ENCODE measurements at places on chromosomes 2 and 18.

GRCh38 chr2:43228756-43229659 is 2.6 kb upstream of the ZFP36L2 start:
- DNase-seq, result no peak

DNA sequence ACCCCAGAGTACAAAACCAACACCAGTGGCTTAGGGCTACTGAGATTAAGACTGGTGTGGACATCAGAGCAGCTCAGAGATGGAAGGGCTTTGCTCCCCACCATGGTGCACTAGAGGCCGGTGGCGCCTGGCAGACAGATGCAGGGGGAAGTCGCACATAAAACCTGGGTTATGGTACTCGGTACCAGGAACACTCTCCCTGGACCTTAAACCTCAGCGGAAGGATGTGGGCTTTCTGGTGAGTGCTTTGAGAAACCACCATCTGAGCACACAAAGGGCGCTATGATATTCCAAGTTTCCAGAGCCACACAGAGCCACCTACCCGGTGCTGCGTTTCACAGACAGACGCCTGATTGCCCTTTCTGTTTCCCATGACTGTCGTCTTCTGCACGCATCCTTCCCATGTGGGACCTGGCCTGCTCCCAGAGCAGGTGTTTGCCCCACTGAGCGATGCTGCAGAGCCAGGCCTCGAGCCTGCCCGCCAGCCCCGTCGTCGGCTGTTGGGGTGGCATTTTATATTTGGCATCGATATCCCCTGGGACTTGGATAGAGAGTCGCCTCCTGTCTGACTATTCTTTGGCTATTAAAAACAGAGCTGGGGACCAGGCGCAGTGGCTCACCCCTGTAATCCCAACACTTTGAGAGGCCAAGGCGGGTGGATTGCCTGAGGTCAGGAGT is 89.5 kb upstream of the ODC1 start:
- no peak for DNase-seq

- peak; percentile 70 for DNase-seq
These were observed 19.5 kb downstream of the TRAF3IP1 start for GRCh38 chr2:238339814-238340213.

DNA sequence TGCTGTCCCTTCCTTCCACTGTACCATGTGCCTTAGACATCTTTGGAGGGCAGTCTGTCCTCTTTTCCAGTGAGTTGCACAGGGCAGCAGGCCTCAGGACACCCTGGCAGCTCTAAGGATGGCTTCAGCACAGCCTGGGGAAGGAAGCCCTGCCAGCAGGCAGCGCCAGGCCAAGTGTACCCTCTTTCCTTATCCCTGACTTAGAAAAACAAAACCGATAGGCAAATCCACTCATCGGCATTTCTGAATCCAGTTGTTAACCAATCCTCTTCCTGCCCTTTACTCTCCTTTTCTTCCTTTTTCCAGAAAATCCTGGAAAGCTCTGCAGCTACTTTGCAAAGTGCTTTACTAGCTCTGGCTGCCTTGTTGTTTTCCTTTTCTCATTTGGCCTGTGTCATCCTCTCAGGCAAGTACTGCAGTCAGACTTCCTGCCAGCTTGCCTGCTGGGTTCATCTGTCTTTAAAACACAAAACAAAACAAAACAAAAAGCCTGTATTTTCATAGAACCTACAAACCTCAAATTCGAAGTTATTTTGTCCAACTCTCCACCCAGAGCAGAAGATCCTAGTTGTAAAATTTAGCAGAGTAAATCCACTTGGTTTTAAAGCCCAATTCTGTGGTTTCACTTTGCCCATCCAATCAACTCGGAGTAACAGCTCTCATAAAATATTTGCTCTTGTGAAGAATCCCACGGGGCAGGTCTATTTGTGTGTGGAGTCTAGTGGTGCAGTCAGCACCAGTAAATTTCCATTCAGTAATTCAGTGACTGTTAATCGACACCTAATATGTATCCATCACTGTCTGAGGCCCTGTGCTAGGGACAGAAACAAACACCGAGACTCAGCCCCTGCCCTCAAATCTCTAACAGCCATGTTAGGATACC is 45.2 kb downstream of the PCBP1 start:
- DNase-seq, result peak; percentile 89

- no peak for DNase-seq
These were observed 83.6 kb downstream of the CCDC85A start for GRCh38 chr2:56267415-56267788.

- no peak for DNase-seq
These were observed 94.8 kb upstream of the HNRNPA3 start for GRCh38 chr2:177117755-177118154.

GRCh38 chr2:200350850-200351285 is 44.4 kb downstream of the SPATS2L start:
- DNase-seq, result no peak

GRCh38 chr2:196783431-196784094 is 15.9 kb downstream of the GTF3C3 start:
- DNase-seq, result no peak

- DNase-seq, result no peak
These were observed 453.9 kb upstream of the TRIB2 start for GRCh38 chr2:12262681-12263436.

GRCh38 chr2:104388296-104388695 is 465.6 kb upstream of the POU3F3 start:
- DNase-seq, result no peak

GRCh38 chr2:39217192-39217550 is 26.6 kb downstream of the CDKL4 start:
- no peak for DNase-seq

DNA sequence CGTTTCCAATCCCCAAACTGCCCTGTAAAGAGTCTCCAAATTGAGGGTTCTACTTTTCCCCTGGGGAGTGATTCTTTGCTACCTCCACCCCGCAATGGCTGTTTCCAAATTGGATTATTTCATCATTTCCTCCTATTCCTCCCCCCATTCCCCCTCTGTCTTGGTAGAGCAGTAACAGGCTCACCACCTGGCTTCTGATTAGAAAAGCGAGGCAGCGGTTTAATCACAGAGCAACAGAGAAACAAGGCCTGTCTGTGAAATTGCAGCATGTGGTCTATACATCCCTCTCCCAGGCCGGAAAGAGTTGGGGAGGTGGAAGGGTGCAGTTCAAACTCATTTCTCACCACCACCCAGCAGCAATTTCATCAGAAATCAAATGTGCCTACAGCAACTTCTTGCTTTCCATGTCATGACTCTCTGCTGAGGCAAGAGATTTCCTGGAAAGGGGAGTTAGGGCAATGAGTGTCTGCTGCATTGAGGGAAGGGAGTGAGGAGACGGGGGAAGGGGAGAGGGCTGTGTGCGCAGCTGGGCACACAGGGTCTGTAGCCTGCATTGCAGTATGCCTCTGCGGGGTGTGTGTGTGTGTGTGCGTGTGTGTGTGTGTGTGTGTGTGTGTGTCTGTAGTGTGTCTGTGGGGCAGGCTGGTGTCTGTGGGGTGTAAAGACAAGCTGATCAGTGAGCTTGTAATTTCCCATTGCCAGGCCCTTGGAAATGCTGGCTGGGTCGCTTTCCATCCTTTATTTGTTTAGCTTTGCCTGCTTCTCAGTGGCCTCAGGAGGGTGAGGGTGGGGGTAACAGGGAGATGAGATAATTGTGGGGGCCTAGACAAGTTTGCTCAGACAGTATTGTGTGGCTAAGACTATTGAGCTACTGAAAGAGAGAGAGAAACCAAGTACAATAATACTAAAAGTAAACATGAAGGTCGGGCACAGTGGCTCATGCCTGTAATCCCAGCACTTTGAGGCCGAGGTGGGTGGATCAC is 13.5 kb upstream of the IGFBP2 start:
- no peak for DNase-seq

GRCh38 chr2:10466801-10467200 is 18.7 kb upstream of the ODC1 start:
- DNase-seq, result no peak

DNA sequence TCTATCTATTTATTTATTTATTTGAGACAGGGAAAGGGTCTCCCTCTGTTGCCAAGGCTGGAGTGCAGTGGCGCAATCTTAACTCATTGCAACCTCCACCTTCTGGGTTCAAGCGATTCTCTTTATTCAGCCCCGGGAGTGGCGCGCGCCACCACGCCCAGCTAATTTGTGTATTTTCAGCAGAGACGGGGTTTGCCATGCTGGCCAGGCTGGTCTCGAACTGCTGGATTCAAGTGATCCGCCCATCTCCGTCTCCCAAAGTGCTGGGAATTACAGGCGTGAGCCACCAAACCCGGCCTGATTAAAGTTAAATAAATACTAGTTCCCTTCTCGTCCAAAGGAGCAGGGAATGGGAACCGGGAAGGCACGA is 4.2 kb upstream of the CTDSP1 start:
- peak; percentile 76 for DNase-seq

GRCh38 chr18:63578357-63578958 is 8.7 kb upstream of the SERPINB13 start:
- DNase-seq, result peak; percentile 80

- no peak for DNase-seq
These were observed 84.8 kb upstream of the GATA6 start for GRCh38 chr18:22084547-22084946.

GRCh38 chr18:60377778-60378469 is 5.3 kb upstream of the MC4R start:
- DNase-seq, result no peak

DNA sequence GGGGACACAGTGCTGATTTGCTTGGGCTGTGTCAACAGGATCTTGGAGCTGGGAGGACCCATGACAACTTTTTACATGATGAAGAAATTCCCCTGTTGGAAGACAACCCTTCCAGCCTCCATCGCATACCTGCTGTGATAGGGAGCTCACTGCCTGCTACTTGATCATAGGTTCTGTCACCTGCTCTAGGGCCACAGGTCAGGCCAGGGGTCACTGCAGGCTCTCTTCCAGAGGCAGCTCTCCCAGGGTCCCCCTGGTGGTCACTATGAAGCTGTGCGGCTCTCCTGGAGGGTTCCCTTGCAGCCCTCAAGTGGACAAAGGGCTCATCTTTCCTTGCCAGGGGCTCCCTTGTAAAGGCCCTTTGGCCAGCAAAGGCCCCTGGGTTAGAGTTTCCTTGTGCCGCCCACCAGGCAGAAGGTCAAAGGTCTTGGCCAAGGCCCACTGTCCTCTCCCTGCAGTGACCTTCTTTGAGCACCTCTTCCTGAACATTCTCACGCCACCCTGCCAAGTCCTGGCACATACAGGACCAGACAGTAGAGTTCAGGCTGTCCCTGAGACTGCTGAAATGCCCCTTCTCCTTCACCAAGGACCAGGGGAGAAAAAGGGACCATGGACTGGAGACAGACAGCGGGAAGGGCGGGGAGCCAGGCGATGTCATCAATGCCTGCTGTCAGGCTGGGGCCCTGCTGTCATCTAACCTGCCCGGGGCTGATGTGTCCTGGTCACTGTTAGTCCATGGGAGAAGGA is 345.1 kb downstream of the DYSF start:
- DNase-seq, result peak; percentile 78

- no peak for DNase-seq
These were observed 244.5 kb upstream of the REG3G start for GRCh38 chr2:78780864-78781583.

DNA sequence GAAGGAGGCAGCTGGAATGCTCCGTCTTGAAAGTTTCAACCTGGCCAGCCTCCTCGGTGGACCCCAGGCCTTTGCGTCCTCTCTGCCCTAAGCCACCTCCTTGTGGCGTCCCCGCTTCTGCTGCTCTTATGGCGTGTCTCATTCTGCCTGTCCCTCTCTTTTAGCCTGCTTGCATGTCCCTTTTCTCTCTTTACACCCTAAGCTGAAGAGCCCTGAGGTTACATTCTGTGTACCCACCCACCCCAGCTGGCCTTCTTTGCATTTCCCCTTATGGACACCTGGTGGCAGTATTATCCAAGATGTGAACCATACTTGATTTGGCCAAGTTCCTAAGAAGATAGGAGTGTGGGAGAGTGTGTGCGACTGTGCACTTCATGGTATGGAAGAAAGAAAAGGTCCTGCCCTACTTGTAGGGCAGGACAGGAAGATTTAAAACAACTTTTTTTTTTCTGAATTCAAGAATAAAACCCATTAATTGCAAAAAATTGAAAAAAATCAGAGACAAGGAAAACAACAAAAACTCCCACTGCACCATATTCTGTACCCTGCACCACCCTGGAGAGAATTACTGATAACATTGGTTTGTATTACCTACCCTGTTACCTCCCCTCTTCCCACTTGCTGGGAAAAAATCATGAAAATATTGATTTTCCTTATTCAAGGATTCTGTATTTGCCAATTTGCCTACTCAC is 77.4 kb downstream of the DYSF start:
- peak; percentile 87 for DNase-seq

DNA sequence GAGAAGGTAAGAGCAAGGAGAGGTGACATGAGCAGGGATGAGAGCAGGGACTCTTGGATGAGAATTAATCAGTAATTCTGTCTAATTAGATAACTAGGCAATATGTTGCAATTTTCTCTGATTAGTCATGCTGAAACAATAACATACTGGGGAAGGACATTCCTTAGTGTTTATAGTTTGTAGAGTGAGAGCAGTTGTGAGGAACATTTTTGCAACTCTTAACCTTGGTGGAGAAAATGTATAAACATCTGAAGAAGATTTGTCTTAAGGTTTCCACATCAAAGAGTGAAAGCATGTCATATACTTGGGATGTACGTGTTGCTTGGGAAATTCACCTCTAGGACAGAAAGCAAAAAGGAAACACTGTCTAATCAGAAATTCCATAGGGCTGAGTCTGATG is 955.4 kb upstream of the FANCL start:
- DNase-seq, result no peak

DNA sequence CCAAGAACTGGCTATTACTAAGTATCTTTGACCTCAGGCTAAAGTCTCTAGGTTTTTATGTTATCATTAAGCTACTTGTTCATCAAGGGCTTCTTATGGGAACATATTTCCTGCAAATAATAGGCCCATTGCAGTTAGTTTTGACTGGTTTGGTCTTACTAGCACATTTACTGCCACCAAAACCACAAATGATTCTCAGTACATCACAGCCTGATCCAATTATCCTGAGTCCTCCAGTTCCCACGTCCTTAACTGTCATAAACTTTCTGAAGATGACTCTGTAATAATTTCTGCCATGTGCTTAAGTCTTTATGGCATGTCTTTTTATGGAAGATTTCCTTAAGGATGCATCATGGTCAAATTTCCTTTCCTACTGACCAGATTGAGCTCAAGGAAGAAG is 123.3 kb upstream of the TANK start:
- DNase-seq, result no peak

GRCh38 chr2:69890881-69891280 is 2.9 kb upstream of the SNRNP27 start:
- no peak for DNase-seq

GRCh38 chr2:170695521-170696410 is 19.4 kb upstream of the SP5 start:
- DNase-seq, result no peak

- peak; percentile 97 for DNase-seq
These were observed 2.0 kb upstream of the CAPN10 start for GRCh38 chr2:240584486-240585031.

DNA sequence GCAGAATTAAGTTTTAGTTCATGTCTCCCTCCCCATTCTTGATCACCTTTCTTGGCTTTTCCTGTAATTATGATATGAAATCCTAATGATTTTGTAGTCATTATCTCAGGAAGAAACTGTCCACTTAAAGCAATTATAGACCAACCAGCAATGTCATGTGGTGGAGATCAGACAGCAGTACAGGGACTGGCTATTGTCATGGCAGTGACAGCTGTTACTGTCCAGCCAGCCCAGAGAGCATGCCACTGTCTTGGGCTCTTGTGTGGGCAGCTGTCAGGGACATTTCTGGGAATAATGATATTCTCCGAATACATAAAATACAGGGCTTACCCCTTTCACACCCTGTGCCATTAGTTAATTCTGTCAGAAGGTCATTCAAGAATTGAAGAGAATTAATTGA is 355.3 kb upstream of the RAB12 start:
- no peak for DNase-seq

GRCh38 chr2:231632559-231633142 is 40.0 kb downstream of the TEX44 start:
- no peak for DNase-seq

- DNase-seq, result no peak
These were observed 549.2 kb upstream of the VWC2L start for GRCh38 chr2:213861638-213862037.
